Right ventricle myocardium inferior (tissue), 1 donor: ENCODE measurements at places on chromosomes 12 and 14. TPM values are rescaled to one million over a fixed set of nuclear protein-coding genes. Genes with fewer than 3 reads are reported as not detected.

HOXC10 gene
- not detected for total RNA-seq

DNM1L gene
- 53.5 TPM for total RNA-seq

LYZ gene
- total RNA-seq, result 49.2 TPM

MYF6 gene
- not detected for total RNA-seq

ZNF140 gene
- 6.3 TPM for total RNA-seq

DNA sequence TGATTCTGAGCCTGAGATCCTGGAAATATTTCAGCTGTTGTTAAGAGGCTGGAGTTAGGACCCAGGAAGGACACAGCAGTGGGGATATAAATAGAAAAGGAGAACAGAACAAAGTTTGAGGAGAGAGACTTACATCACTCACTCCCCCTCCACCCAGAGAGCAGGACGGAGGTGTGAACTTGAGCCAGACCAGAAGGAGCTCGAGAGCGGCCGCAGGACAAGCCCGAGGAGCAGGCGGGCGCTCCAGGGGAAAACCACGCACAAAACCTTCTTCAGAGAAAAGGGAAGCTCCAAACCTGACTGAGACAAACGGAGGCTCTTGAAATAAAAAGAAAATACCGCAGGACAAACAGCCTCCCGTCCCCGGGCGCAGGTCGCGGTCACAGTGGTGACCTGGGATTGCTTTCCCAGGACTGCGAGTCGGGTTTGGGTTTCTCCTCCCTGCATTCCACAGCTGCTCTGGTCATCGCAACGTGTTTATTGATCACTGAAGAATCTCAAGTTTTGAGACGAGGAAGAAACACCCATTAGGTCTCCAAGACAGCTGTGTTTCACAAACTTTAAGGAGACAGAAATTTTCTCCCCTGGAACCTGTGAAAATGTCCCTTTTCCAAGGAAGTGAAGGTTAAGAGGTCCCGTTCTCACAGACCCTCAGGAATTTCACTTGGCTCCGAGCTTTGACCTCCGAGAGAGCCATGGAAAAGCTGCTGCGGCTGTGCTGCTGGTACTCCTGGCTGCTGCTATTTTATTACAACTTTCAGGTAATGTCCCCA is at the start of gene ADGRD1:
Gene ADGRD1, plus strand, starts transcription at position 137 of the 773 bp plus-strand sequence. Its CDS starts 559 bp downstream, at position 696.
- DNase-seq, result no peak

GRCh38 chr14:69181491-69181890 is 9.8 kb upstream of the EXD2 start:
- DNase-seq, result no peak

DNA sequence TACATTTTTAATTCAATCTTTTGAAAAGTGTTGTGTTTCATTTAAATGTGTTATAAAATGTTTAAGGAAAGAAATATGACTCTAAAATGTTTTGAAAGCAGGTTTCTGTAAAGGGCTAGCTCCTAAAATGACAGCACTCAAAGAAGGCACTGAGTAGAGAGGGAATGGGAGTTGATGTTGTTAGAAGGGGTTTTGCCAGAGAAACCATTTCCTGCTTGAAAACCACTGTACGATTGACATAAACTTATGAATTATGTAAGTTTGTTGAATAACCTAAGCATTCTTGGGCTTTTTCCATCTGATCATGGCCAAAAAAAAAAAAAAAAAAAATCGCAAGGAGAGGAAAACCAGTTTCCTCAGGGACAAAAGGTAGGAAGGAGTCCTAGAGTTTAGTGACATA is 234.0 kb downstream of the EGLN3 start:
- DNase-seq, result no peak

DNA sequence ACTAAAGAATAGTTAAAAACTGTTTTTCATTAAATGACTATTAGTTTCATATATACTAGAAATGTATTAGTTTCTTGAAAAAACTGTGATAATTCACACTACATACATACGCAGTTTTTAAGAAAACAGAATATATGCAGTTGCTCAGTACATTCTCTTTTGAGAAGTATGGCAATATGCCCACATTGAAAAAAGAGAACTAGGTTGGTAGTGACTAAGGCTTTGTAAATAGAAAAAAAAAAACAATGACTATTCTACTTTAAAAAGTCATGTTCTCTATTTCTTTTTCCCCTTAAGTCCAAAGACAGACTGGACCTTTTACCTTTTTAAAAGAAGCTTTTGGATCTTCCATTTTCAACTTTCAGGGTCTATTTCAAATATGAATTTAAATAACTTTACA is 25.0 kb downstream of the SNX6 start:
- no peak for DNase-seq

DNA sequence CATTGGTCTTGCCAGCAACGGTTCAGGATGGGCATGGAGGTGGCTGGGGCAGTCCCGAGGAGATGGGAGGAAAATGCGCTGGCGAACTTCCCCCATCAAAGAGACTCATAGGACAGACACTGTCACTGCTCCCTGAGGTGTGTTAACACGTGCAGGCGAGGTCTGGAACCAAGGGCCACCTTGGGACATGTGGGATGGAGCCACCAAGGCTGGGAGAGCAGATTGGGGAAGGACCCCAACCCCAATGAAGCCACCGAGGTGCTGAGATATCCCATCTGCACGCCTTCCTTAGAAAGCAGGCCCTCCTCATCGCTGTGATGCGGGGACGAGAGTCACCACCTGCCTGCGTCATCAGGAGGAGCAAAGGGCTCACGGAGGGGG is 16.9 kb upstream of the BEGAIN start:
- DNase-seq, result peak; percentile 11

- DNase-seq, result no peak
Measured at GRCh38 chr14:52457411-52457810, 94.9 kb downstream of the TXNDC16 start.

- DNase-seq, result no peak
Measured at GRCh38 chr12:90816353-90817089, 138.5 kb downstream of the CCER1 start.
